ENCODE measurements at places on chromosomes 4 and X.

DNA sequence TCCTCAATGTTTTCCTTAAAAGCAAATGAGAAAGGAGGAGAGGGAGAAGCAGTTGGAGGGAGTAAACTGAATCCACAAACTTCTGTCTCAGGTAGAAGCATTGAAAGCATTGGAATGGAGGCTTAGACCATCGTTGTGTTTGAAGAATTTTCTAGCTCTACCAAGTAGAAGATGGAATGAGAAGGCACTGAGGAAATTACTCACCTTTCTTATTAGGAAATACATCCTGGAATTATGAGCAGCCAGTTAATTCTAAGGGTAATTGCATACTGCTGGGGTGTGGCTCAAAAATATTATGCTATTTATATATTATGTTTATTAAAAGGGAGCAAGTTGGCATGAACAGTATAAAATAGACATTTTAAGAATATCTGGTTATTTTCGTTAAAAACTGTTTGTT is 12.9 kb downstream of the PGM2 start:
- no peak for DNase-seq

- no peak for DNase-seq
Measured at GRCh38 chr4:101956068-101956825, 165.7 kb downstream of the BANK1 start.

- no peak for DNase-seq
Measured at GRCh38 chrX:72358313-72358712, 52.6 kb upstream of the CITED1 start.

- DNase-seq, result no peak
Measured at GRCh38 chr4:158778712-158779111, 9.9 kb downstream of the FNIP2 start.

DNA sequence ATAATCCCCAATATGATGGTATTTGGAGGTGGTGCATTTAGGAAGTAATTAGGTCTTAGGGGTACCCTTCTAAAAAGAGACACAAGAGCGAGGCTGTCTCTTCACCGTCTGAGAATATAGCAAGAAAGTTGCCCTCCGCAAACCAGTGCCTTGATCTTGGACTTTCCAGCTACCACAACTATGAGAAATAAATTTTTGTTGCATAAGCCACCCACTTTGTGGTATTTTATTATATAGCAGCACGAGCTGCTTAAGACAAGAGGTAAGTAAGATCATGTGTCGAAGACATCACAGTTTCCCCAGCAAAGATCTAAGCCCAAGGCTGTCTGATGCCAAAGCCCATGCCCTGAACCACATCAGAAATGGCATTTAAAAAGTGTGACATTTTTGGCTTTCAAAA is 9.6 kb upstream of the EXOSC9 start:
- no peak for DNase-seq

DNA sequence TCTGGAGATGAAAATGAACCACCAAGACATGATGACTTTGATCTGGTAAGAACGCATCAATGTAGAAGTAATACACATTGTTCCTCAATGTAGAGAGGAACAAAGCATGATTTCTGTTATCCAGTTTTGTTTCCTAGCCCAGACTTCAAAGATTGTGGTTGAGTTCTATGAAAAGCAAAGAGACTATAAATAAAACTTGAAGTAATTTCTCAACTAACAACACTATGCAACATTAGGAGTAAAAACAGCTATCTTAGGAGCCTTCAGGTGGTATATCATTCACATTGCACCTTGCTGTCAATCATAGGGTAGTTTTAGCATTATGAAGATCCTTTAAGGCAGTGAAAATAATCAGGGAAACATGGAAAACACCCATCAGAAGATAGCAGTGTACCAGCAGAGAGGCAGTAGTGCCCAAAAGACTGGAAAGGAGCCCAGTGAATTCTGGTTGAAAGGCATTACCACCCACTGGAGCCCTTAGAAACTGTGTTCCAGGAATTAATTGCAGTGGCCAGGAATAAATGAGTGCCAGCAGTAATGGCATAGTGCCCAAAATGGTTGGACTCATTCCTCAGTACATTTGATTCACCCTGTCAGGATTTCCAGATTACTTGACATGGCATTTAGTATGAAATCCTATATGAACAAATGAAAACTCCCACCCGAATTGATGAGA is 300.7 kb upstream of the CXXC4 start:
- no peak for DNase-seq

- no peak for DNase-seq
Measured at GRCh38 chr4:151771664-151772063, 10.9 kb upstream of the GATB start.

GRCh38 chr4:107006218-107006617 is 29.9 kb downstream of the DKK2 start:
- DNase-seq, result no peak

DNA sequence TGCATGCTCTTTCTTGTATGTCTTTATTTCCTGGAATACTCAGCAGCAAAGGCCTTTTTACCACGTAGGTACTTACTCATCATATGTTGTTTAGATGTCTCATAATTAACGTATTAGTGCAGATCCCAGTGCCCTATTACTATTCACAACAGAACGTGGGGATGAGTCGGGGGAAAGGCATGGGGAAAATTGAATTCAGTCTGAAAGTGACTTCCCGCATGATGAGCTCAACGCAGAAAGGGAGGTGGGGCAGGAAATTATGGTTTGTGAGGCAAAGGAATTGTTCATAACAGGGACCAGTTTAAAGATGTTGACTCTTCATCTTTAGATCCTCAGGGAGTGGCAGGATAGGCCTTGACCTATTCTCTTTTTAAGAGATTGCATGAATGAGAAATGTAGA is 2.0 kb upstream of the TMPRSS11D start:
- DNase-seq, result no peak

DNA sequence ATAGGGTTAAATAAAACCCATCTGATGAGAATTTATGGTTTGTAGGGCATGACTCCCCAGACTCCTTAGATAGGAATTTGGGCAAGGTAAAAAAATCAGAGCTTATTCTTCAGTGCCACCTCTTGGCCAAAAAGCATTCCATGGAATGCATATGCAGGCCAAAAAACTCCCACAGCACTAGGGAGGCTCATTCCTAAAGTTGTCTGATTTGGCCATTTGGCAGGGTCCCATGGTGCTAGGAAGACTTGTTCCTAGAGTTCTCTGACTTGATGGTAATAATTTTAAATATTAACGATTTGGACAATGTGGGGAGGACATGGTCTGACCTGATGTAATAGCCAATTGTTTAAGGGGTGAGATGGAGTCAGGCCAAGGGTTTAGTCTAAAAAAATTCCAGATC is 93.0 kb downstream of the SPIN4 start:
- DNase-seq, result no peak

- peak; percentile 84 for DNase-seq
Measured at GRCh38 chr4:173529477-173530325, at the start of gene HAND2. Gene HAND2 (minus strand): TSS chr4:173530229. CDS start chr4:173529289, 940 bp downstream.

- peak; percentile 72 for DNase-seq
Measured at GRCh38 chrX:102712216-102712966, at the start of gene GPRASP2. Gene GPRASP2 (plus strand): TSS chrX:102712448. CDS start chrX:102714870, 2,422 bp downstream.

DNA sequence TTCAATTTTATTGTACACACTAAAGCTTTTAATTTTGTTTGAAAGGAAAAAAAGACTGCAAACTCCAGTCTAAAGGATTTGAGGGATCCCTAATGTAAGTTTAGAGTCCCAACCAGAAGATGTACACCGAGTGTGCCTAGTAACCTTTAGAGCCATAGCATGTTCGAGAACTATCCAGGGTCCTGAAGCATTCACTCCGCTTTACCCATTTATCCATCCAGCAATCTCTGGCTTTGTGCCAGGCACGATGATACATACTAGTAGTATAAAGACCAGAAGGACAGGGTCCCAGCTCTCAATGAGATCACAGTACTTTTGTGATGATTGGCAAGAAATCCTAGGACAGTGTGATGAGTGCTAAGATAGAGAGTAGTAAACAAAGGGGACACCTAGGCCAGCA is 168.7 kb downstream of the STK32B start:
- DNase-seq, result peak; percentile 66

GRCh38 chr4:3365871-3366842 is 73.3 kb downstream of the RGS12 start:
- DNase-seq, result no peak

GRCh38 chr4:147822128-147822527 is 90.2 kb downstream of the ARHGAP10 start:
- DNase-seq, result no peak

DNA sequence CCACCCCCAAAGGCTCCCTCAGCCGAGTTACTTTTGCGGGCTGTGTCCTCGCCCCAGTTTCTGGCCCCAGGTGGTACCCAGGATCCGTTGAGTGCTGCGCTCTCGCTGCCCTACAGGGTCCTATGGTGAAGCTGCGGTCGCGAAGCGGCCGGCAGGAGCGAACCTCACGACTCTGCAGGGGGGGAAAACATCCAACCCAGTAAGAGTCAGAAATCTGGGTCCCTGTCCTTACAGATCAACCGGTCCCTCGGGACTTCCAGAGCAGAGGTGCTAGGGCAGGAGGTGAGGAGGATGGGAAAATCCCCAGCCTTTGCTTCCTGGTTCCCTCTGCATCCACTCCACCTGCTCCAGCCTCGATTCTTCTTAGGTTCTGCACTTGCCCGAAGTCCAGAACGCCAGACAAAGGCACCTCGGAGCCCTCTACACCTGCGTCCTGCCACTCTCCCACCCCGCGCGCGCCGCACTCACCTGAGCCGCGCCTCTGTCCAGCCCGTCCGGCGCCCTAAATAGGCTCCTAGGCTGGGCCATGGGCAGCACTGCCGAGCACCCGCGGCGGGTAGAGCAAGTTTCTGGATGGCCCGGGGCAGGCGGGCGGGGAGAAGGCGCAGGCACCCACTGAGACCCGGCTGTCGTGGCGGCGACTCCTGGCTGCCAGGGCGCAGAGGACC is at the start of gene HS3ST1:
Gene HS3ST1, minus strand, starts transcription at position 664 of the 668 bp plus-strand sequence. CDS start 28,889 bp downstream, outside the sequence.
- peak; percentile 73 for DNase-seq

- no peak for DNase-seq
Measured at GRCh38 chr4:41702770-41703169, 45.8 kb downstream of the PHOX2B start.

DNA sequence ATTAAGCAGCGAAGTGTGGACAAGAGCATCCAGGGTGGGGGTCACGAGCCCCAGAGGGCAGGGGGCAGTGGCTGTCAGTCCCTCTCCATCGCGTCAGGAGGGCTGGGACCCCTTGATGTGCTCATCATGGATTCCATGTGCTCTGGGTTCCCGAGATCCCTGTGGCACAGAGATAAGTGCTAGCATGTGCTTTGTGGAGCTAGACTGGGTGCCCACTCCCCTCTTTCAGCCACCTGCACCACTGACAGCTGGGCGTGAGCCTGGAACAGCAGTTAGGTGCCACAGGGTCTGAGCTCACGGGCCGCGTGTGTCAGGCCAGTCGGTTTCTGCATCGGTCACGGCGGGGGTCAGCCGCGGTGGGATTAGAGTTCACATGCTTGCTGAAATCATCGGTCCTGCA is 24.3 kb downstream of the CPZ start:
- DNase-seq, result no peak

DNA sequence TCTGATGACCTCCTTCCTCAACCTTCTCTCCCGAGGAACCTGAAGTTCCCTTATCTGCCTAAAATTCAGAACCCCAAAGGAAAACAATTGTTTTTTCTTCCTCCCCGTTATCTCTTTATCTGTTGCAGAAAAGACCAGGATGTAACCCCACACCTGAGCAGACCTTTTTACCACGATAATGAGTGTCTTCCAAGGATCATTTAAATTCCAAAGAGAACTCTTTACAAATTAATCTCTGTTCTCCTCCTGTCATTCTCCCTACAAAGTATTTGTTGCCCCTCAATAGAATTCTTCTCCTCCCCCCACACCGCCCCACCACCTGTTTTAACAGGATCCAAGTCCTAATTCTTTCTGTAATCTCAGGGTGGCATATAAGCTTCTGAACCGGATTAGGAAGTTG is 78.5 kb upstream of the NLGN4X start:
- DNase-seq, result no peak

DNA sequence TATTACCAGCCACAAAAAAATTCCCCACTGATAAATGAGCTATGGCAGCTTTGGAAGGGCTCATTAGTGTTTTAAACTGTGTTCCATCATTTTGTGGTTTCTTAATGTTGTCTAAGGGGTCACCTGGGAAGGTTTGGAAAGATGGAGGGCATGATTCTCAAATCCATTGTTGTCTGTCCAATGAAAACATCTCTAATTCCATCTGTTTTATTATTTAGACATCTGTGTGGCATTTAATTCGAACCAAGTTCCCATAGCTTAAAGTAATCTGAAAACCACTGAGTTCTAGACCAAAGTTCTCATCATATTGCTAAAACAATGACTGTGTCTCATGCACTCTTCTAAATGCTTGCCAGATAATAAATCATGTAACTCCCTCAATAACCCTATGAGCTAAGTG is 103.8 kb upstream of the PPP3CA start:
- no peak for DNase-seq

- no peak for DNase-seq
Measured at GRCh38 chrX:13491061-13491460, 78.3 kb upstream of the EGFL6 start.

DNA sequence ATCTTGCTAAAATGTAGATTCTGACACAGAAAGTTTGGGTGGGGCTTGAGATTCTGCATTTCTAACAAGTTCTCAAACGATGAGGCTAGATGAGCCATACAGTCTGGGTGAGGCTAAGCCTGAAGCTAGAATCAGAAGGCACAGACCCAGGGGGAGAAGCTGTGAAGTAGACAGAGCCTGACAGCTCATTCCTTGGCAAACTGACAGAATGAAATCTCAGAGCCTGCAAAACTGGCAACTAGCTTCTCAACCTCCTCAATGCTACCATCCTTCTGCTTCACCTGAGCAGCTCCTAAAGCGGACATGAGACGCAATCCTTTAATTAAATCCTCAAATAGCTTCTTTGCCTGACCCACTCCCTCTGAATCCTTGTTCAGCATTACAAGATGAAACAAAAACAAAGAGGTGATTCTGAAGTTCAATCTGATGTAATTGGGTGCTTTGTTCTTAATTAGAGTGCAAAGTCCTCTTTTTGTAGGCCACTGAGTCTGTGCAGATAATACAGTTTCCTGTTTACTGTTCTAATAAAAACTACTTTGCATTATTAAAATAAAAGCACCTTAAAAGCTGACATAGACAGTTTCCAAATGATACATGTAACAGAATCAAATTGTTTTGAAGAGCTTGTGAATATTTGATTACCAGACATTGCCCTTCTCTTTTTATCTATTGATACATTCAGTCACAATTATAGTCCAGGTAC is 71.0 kb upstream of the BMP2K start:
- DNase-seq, result no peak

DNA sequence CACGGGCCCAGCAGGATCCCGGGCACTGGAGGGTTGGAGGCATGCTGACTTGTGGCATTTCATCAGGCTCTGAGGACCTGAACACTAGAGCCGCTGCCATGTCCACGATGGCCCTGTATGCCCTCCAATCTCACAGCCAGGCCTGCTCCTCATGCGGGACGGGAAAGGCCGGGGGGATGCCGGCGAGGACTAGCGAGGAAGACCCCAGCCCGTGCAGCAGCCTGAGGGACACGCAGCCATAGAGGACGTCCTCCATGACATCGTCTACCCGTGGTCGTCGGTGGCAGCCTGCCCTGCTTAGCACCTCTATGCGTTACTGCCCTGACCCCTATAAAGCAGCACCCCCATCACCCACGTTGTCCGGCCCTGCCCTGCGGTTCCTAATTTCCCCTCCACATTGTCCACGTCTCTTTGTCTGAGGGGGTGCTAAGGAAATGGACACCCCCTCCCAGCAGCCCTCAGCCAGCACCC is 32.6 kb downstream of the HMX1 start:
- peak; percentile 64 for DNase-seq

GRCh38 chr4:100504086-100504874 is 13.5 kb downstream of the EMCN start:
- peak; percentile 62 for DNase-seq

GRCh38 chrX:38661561-38661960 is 100.2 kb downstream of the TSPAN7 start:
- DNase-seq, result no peak
